ENCODE measurements at places on chromosomes 5 and 9.

- DNase-seq, result no peak
Observed at GRCh38 chr5:128736553-128736952, 198.5 kb upstream of the FBN2 start.

DNA sequence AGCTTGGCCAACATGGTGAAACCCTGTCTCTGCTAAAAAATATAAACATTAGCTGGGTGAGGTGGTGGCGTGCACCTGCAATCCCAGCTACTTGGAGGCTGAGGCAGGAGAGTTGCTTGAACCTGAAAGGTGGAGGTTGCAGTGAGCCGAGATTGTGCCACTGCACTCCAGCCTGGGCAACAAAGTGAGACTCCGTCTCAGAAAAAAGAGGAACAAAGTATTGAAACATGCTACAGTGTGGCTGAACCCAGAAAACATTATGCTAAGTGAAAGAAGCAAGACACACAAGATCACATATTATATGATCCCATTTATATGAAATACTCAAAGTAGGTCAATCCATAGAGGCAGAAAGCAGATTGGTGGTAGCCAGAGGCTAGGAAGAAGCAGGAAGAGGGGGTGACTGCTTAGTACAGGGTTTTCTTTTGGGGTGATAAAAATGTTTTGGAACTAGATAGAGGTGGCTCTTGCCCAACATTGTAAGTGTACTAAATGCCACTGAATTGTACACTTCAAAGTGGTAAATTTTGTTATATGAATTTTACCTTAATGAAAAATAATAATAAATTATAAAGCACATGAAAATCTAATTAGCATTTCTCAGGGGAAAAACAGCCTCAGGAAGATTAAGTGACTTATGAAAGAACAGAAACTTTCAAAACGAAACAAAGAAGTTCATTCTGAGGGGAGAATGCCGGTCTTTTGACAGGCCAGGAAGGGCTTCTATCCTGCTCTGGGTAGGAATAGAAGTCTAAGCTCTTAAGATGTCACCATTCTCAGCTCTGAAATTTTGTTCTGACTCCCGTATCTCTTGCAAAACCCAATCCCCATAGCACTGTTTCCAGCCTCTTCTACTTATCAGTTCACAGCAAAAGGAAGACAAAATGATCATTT, 161.1 kb upstream of the TBCA start:
- DNase-seq, result no peak

DNA sequence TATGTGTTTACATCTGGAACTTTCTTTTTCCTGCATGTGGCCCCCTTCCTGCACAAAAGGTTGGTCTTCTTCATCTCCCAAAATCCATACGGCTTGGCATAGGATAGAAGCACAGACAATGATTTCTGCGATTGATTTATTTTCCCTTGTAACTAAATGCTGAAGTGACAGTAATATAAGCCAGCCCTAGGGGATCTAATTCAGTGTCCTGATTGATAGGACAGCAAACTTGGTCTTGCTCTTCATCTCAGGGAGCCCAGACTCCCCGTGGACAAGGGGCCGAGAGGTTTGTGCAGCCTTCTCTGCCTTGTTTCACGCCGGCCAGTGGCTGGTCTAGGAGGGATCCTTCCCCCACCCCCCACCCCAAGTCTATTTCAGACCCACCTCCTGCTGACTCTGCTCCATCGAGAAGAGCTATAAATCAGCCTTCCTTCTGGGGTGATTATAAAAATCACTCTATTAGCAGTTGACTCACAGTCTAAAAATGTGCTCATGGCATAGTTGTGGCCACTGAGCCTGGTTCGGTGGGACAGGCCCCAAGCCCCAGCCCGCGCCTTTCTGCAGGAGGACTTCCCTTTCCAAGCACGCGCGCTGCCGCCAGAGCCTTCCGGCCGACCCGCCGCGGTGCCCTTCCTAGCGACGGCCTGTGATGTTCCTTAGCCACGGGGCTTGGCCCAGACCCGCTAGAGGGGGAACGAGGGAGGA, 89.8 kb upstream of the COL5A1 start:
- DNase-seq, result no peak

GRCh38 chr9:128946571-128947276, 679 bp downstream of the DOLK start:
- no peak for DNase-seq

GRCh38 chr5:160293901-160294561, 18.3 kb downstream of the CCNJL start:
- no peak for DNase-seq

DNA sequence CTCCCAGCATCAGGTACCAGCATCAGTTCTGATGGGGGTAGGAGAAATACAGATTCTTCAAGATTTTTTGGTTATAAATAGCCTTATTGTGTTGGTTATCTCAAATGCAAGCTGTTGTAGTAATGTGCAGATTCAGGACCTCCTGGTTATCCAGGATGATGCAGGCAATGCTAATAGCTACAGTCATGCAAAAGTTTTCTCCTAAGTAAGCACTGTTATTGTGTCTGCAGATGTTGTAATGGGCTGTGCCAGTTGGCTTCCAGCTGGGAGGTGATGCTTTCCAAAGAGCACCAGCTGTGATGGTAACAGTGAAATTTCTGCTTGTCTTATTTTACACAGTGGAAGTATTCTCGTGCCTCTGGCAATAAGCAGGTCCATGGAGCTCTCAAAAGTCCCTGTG, 719.2 kb upstream of the CTNND2 start:
- no peak for DNase-seq

DNA sequence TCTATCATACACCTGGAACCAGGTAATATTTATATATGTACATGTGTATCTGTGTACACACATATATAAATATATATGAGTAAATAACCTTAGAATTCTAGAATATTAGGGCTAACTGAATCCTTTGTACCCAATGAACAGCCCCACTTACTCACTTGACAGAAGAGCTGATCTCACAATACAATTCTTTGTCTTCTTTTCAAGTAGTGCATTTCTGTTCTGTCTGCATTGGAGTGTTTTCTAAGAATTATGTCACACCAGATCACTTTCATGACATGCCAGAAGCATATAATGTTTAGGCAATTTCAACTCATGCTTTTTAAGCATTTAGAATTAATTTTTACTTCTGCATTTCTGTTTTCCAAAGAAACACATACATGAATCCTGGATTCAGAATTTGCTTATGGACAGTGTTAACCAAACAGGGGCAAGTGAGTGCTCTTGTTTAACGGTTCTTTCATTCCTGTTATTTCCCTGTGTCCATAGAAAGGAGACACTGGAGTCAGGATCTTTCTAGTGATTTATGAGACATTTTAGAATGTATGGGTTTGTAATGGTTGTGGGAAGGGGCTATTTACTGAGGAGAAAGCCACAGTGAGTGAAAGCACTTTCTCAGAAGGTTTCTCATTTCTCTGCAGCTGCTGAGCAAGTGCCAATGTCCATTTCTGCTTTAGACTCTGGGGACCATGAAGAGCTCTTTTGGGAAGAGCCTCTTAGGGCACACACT, 123.2 kb downstream of the RMI1 start:
- DNase-seq, result no peak

DNA sequence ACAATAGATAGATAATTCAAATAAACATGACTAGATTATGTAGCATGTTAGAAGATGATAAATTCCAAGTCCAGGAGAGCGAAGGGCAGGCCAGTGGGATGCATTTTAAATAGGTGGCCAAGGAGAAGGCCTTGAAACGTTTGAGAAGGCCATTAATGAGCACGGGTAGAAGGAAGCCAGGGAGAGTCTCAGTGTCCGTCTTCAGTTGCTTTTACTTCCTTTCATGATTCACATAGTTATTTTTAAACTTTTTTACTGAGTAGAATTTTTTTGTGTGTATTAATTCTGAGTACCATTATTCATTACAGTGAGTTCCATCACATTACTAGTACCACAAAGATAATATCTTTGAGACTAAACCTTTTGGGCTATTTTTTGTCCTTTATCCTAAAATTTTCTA, 259.2 kb downstream of the ARRDC3 start:
- no peak for DNase-seq

DNA sequence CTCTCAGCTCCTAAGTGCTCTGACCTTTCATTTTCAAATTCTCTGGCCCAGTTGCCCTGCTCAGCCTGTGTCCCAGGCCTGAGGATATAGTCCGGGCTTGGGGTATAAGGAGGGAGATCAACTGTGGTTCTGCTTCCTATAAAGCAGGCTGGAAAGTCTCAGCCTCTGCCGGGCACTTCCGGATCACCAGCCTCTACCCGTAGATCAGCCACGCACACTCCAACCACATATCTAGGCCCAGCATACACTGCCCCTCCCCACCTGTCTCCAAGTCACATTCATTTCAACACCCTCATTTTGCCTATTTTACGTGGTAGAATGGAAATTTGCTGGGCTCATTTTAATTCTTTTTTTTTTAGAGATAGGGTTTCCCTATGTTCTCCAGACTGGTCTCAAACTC, 3.1 kb downstream of the ZER1 start:
- DNase-seq, result no peak

DNA sequence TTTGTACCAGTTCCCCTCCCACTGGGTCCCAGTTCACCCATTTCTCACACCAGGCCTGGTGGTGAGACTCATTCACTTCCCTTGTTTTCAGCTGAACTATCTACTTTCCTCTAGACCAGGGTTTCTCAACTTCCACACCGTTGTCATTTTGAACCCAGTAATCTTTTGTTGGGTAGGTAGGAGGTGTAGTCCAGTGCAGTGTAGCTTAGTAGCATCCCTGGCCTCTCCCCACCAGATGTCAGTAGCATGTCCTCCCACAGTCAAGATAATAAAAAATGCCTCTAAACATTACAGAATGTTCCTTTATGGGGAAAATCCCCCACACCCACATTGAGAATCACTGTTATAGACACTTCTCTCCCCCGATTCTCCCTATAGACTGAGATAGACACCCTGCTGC, 299.1 kb downstream of the EPB41L4A start:
- no peak for DNase-seq

DNA sequence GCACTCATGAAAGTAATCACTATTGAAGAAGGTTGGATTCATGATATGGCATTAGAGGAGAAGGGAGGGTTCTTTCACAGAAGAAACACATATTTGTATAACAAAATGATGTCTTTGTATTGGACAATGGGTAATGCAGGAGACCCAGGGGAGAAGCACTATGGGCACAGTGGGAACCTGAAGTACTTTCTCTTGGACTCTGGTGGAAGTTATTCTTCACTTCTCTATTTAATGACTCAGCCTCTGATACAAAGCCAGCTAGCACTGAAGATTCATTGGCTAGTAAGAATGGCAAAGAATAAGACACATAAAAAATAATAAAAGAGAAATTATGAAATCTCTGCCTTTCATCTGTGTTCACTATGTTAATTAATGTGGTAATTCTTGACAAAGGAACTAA, 149.9 kb upstream of the PRR16 start:
- DNase-seq, result no peak

DNA sequence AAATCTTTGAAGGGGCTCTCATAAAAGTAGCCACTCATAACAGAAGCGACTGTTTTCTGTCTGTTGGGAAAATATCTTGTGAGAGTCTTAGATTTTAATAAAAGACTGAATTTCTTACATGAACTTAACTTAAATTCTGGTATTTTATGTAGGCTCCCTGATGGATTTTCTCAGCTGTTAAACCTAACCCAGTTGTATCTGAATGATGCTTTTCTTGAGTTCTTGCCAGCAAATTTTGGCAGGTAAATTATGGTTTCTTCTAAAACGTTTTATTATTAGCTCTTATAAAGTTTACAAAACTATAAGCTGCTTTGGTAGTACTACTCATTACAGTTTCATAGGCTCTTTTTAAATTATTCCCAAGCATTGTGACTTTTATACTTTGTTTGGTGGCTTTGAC, 87.0 kb downstream of the ERBIN start:
- no peak for DNase-seq

- DNase-seq, result no peak
Observed at GRCh38 chr5:112036206-112036605, 279.2 kb upstream of the NREP start.

- no peak for DNase-seq
Observed at GRCh38 chr5:73596705-73597328, 29.2 kb upstream of the ARHGEF28 start.

GRCh38 chr5:873328-873727, 19.3 kb downstream of the BRD9 start:
- no peak for DNase-seq

GRCh38 chr5:171813813-171814490, 28.3 kb downstream of the SMIM23 start:
- DNase-seq, result no peak

- DNase-seq, result no peak
Observed at GRCh38 chr9:131308452-131308851, 18.9 kb downstream of the PLPP7 start.

DNA sequence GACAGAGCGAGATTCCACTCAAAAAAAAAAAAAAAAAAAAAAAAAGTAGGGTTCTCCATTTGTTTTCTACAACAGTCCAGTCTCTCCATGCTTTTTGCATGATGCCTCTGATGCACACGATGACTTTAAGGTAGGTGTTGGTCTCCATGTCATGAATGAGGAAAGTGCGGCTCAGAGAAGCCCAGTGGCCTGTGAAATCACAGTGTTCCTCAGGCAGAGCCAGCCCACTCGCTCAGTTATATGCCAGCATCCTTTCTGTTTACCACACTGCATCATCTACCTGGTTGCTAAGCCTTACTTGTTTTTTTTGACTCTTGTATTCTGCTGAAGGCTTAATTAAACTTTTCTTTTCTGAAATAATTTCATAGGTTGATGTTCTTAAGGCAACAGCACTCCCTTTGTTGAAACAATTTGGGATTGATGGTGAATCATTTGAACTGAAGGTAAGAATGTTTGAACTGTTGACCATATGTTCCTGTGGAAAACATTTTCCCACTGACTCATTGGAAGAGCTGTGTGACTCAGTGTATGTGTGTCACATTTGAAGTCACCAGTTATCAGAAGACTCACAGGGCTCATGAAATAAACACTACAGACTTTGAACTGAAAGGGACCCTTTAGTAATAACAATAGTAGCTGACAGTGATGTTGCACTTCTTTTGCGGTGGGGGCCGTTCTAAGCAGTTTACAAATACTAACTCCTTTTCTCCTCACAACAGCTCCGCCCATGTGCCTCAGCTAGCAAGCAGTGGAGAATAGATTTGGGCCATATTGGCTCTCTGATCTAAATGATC, 40.2 kb downstream of the RCL1 start:
- no peak for DNase-seq

DNA sequence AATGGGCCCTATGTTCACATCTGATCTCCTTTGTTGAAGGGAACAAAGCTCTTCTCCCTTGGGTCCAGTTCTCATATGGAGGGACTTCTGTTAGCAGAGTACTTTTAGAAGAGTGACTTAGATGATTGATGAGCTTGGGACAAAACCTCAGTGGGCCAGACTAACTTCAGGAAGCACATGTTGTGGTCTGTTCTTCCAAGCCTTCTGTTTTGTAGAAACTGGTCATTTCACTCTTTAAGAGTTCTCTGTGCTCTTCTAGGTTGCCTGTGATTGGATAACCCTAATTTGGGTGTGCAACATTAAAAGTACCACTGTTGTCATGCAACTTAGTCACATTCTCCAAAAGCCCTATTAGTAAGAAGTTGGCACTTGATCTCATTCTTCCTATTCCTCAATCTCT, 183.5 kb upstream of the ACO1 start:
- DNase-seq, result no peak

GRCh38 chr5:10291692-10292339, 15.9 kb downstream of the CMBL start:
- no peak for DNase-seq

GRCh38 chr9:108709997-108710396, 145.8 kb downstream of the ACTL7B start:
- DNase-seq, result no peak
